ENCODE measurements at places on chromosomes 13 and 19.
A peak's percentile ranks its signal among the peaks of the same experiment; 100 is the strongest.

GRCh38 chr13:36981156-36981743 lies 17.9 kb downstream of the ALG5 start:
- DNase-seq: no peak

- peak; percentile 25 for DNase-seq
Measured at GRCh38 chr13:31909864-31910551, 121.6 kb upstream of the FRY start.

DNA sequence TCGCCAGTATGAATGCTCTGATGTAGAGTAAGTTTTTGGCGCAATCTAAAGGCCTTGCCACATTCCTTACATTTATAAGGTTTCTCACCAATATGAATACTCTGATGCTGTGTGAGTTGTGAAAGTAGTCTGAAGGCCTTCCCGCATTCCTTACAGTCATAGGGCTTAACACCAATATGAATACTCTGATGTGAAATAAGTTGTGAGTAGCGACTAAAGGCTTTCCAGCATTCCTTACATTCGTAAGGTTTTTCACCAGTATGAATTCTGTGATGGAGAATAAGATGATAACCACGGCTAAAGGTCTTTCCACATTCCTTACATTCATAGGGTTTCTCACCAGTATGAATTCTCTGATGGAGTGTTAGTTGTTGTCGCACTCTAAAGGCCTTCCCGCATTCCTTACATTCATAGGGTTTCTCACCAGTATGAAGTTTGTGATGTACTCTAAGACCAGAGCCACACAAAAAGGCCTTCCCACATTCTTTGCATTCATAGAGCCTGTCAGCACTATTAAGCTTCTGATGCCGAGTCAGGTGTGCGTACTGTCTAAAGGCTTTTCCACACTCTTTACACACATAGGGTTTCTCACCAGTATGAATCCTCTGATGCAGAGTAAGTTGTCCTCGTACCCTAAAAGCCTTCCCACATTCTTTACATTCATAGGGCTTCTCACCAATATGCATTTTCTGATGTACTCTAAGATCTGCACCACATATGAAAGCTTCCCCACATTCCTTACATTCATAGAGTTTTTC lies 14.1 kb upstream of the ZFP14 start:
- DNase-seq: no peak

DNA sequence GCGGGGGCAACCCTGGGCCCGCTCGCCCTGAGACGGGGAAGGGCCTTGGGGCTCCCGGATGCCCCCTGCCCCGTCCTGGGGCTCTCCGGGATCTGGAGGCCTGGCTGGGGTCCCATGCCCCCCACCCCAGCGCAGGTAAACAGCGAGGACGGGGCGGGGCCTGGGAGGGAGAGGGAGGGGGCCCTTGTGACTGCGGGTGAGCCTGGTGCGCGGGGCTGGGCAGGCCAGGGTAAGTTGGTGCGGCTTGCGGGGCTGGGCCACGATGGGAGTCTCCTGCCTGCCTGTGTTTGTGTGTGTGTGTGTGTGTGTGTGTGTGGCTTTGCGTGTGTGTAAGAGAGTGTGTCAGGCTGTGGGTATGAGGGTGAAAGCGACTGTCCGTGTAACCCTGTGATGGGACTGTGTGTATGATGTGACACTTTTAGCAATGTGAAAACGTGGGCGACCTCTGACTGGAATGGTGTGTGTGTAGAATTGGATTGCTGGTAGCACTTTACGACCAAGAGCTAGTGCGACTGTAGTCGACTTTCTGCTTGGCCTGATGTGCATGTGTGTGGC lies 426 bp downstream of the KLC3 start:
- DNase-seq: no peak

GRCh38 chr19:718991-719512 lies 10.3 kb downstream of the PALM start:
- no peak for DNase-seq

DNA sequence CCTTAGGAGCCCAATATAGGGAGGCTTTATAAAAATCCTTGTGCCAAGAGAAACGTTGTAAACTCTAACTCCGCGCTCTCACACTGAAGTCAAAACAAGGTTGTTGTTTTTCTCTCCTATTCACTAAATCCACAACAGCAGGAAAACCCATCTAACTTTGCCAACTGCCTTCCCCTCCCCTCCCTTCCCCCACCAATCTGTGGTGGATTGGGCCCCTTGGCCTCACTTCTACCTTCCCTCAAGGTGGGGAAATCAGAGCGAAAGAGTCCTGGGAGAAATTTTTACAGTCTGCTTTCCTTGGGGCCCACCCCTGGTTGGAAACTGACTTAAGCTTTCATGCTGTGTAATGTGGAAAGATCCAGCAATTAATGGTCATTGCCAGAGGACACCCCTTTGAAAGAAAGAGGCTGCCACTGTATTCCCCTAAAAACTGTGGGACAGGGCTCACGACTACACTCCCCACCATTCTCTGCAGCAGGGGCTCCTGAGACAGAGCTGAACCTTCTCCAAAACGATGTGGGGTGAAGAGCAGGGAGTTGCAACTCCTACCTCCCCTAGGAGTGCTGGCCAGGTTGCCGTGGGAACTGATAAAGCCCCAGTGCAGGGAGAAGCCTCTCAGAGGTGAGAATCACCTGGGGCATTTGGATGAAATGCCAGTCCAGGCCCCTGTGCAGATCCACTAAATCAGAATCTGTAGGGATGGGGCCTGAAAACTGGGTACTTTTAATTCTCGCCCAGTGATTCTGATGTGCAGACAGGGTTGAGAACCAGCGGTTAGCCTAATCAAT lies 1.1 kb downstream of the DHRS12 start:
- DNase-seq: no peak

- no peak for DNase-seq
Measured at GRCh38 chr13:94956417-94957110, 244.2 kb upstream of the SOX21 start.

- DNase-seq: no peak
Measured at GRCh38 chr19:1466018-1466460, 13.0 kb downstream of the C19orf25 start.

- no peak for DNase-seq
Measured at GRCh38 chr13:22599156-22599555, 581.6 kb upstream of the SGCG start.

GRCh38 chr19:57773488-57773887 lies 4.0 kb downstream of the ZNF586 start:
- DNase-seq: no peak

DNA sequence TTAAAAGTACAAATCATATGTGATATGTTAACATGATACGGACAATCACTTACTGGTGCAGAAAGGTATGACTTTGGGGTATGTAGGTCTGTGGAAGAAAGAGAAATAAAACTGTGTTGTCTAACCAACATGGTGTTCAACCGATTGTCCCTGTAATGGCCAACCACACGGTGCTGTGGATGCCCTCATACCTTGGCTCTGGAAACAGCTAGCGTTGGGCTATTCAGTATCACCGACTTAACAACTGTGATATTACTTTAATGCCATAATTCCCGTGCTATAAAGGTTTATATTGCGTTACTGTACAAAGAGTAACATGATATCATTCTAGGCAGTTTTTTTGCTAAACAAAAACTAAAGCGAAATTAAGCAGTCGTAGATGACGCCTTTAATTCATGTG lies 448.3 kb downstream of the EFNB2 start:
- DNase-seq: no peak

GRCh38 chr13:52644108-52644507 lies 1.9 kb downstream of the HNRNPA1L2 start:
- DNase-seq: no peak

GRCh38 chr13:75830842-75831241 lies 194.7 kb downstream of the LMO7 start:
- DNase-seq: no peak

DNA sequence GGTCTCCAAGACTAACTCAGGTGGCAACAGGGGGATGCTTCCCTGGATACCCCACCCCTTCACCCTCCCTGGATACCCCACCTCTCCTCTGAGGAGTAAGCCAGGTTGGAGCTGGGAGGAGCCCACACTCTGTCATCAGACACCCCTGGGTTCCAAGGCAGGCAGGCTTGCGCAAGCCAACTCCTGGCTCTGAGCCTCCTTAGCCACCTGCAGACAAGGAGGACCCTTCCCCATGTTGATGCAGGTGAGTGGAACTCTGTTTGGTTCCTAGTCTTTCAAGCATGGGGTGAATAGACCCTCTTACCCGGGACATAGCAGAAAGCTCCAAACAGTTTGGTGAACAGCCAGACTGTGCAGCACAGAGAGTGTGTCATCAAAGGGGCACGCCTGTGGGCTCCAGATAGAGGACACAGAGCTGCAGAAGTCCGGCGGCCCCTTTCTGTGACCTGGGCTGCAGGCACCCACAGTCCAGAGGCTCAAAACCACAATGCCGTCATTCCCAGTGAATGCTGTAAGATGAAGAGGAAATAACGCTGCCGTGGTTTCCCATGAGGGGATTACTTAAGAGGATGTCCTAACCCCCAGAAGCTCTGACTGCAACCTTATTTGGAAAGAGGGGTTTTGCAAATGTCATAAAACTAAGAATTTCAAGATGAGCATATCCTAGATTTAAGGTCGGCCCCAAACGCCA lies 12.1 kb upstream of the HAS1 start:
- DNase-seq: no peak

GRCh38 chr13:19658831-19659230 lies 25.4 kb downstream of the MPHOSPH8 start:
- no peak for DNase-seq

DNA sequence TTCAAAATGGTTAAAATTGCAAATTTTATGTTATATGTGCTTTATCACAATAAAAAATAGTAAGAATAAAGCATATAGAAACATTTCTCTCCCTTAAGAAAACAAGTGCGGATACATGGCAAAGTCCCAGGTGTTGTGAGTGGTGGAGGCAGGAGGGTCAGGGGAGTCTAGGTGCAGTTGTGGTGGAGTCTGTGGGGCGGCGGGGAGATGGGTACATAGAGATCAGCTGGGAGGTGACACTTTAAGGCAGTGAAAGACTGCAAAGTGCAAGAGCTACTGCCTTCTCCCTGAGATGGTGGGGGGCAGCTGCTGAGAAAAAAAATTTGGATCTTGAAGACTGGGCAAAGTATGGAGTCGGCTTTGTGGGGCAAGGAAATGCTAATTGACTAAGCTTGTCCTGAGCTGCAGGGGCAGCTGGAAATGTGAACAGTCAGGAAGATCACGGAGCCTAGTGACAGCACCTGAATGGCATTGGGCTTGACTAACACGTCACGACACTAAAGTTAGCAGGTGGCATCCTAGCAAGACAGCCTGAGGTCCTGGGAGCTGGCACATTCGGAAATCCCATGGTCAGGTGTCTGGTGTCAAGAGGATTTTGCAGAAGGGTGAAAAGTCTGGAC lies 72.9 kb upstream of the IRS2 start:
- DNase-seq: no peak

DNA sequence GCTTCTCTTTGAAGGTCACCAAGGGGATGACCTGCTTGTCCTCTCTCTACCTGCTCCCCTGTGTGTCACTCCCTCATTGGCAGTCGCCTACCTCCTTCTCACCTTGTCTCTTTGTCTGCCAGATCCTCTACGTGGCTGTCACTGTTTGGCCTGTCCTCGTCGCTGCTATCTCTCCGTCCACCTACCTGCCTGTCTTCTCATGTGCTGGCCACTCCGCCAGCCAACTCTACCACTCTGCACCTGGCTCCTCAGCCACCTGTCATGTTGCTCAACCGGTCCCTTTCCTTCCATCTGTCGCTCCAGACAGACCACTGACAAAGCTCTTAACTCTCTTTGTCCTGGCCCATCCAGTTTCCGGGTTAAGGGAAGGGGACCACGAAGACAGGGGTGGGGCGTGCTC lies at the start of gene KLK12:
Gene KLK12, minus strand, starts transcription at position 299 of the 400 bp plus-strand sequence. CDS start 381 bp downstream, outside the sequence.
- no peak for DNase-seq

- DNase-seq: no peak
Measured at GRCh38 chr13:71634182-71634581, 232.8 kb downstream of the DACH1 start.

- DNase-seq: no peak
Measured at GRCh38 chr13:112669881-112670499, 19.8 kb upstream of the ATP11A start.

DNA sequence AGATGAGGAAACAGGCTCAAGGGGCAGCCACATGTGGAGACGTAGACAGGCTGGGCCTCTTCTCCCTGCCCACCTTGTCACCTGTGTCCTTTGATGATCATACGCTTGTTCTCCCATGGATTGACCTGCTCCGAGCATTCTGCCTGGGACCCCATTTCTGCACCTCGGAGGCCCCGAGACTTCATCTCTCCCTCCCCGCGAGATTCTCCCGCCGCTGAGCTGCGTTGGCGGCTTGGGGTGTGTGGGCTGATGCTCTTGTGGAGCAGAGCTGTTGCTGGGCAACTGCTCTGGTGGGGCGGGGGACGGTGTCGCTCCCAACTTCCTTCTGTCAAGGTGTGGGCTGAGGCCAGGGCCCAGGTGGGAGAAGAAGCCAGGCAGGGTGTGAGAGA lies 22.1 kb downstream of the MAST3 start:
- peak; percentile 40 for DNase-seq

DNA sequence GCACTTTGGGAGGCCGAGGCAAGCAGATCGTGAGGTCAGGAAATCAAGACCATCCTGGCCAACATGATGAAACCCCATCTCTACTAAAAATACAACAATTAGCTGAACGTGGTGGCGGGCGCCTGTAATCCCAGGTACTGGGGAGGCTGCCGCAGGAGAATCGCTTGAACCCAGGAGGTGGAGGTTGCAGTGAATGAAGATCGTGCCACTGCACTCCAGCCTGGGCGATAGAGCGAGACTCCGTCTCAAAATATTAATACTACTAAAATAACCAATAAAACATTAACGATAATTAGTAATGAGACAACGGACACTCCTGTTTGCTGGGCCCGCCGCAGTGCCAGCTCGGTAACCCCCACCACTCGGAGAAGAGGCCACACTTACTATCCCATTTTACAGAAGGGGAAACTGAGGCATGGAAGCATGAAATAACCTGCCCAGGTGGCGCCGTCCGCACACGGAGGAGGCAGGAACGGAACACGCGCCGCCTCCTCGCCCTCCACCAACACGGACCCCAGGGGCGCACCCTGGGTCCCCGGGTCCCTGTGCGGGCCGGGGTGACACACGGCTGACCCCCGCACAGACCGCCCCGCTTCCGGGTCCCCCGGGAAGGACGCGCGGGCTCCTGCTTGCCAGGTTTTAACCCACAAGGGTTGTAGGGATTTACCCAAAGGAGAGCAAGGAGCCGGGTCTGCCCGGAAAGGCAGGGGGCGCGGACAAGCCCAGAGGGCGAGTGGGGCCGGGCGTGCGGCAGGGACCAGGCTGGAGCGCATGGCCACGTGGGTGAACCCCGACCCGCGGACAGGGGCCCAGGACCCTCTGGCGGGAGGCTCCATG lies 1.6 kb downstream of the R3HDM4 start:
- no peak for DNase-seq

- no peak for DNase-seq
Measured at GRCh38 chr19:13101590-13102415, 855 bp downstream of the LYL1 start.

GRCh38 chr19:50639121-50640112 lies at the start of gene SYT3:
Gene SYT3, minus strand, starts transcription at chr19:50639881. Its CDS starts 2,470 bp downstream, at chr19:50637411.
- DNase-seq: no peak

- DNase-seq: no peak
Measured at GRCh38 chr13:89786531-89786930, 1561.0 kb upstream of the MIR17HG start.

All from T-helper 22 cell (primary cell).